Activated CD4-positive, alpha-beta T cell treated with anti-CD3 and anti-CD28 coated beads for 36 hours (primary cell): ENCODE measurements at places on chromosomes 12 and 14. TPM values are rescaled to one million over a fixed set of nuclear protein-coding genes. Genes with fewer than 3 reads are reported as not detected.
A peak's percentile ranks its signal among the peaks of the same experiment; 100 is the strongest.

GRCh38 chr12:38689704-38690103, 215.7 kb downstream of the CPNE8 start:
- H3K36me3 ChIP-seq, result peaks cover 3% of the 10 kb centered on the region
- H3K4me1 ChIP-seq, result no peaks in the 10 kb centered on the region
- H3K27me3 ChIP-seq, result no peaks in the 10 kb centered on the region
- no peak overlapping the region for H3K4me3 ChIP-seq

- no peak overlapping the region for H3K4me3 ChIP-seq
- no peaks in the 10 kb centered on the region for H3K27me3 ChIP-seq
Measured at GRCh38 chr14:50475460-50475859, 56.9 kb downstream of the MAP4K5 start.

DNA sequence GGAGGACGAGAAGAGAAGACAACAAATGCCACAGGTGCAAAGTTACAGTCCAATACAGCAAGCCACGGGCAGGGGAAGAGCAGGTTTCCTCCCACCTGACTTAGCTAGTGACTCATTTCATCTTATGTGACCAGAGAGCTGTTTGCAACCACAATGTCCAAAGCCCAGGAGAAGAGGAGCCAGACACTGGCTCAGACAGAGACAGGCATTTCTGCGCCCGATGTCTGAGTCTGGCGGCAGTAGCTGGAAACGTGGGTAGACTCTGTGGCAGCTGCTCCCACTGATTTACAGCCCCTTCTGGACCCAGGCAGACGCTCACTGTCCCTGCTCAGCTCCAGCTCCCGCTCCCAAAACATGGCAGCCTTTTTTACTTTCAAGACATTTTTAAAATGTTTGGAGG, 60.0 kb downstream of the CHGA start:
- DNase-seq, result no peak
- no peaks in the 10 kb centered on the region for H3K4me1 ChIP-seq
- no peak overlapping the region for H3K4me3 ChIP-seq
- H3K27me3 ChIP-seq, result no peaks in the 10 kb centered on the region
- H3K36me3 ChIP-seq, result peaks cover 38% of the 10 kb centered on the region
- H3K27ac ChIP-seq, result no peak overlapping the region

GRCh38 chr12:52631264-52631663, 12.9 kb upstream of the KRT73 start:
- H3K27me3 ChIP-seq, result no peaks in the 10 kb centered on the region
- DNase-seq, result no peak
- peak overlapping the region; percentile 89 for H3K27ac ChIP-seq

SPIC gene
- total RNA-seq, result not detected

ESR2 gene
- total RNA-seq, result 0.26 TPM

DDN gene
- 0.48 TPM for total RNA-seq
